ENCODE measurements at places on chromosomes 5 and 9. TPM values are rescaled to one million over a fixed set of nuclear protein-coding genes. Genes with fewer than 3 reads are reported as not detected.

ANKS6 gene
- total RNA-seq: 61.2 TPM

HEMGN gene
- total RNA-seq: not detected

SHOC1 gene
- total RNA-seq: not detected

CD274 gene
- total RNA-seq: not detected

C5orf58 gene
- 1.6 TPM for total RNA-seq

HSD17B4 gene
- 369 TPM for total RNA-seq

TNFSF8 gene
- total RNA-seq: not detected

DNA sequence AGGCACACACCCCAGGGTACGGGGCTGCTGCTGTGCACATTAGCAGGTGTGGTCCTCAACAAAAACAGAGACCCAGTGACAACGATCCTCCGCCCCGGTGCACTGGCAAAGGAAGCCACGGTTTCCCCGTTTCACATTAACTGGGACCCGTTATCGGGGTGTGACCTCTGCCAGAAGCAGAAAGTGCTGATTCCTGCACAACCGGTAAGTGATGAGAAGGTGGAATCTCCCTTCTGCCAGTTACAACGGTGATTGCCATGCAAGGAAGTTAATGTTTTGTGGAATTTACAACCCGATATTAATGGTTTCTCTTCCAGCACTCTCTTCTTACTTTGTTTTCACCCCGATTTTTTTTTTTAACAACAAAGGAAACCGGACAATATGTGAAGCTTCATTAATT, 294.9 kb upstream of the IRX1 start:
- DNase-seq: no peak

- no peak for DNase-seq
These were observed 55.7 kb upstream of the FANCC start for GRCh38 chr9:95373069-95373681.

- DNase-seq: no peak
These were observed 107.3 kb downstream of the DAB2IP start for GRCh38 chr9:121758693-121759092.

DNA sequence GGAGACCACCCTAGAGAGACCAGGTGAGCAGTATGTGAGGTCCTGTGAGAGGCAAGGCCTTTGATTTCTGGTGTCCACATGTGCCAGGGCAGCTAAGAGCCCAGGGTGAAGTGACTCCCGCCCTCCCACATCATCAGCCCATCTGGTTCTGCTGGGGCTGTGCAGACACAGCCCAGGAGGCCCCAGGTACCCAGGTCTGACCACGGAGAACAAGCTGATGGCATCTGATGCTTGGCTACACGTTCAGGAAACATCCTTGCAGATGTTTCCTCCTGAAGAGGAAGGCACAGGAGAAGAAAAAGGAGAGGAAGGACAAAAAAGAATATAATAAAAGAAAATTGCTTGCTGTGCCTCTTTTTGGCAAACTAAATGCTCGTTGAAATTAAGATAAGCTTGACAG, 225.8 kb downstream of the PAX5 start:
- DNase-seq: no peak

DNA sequence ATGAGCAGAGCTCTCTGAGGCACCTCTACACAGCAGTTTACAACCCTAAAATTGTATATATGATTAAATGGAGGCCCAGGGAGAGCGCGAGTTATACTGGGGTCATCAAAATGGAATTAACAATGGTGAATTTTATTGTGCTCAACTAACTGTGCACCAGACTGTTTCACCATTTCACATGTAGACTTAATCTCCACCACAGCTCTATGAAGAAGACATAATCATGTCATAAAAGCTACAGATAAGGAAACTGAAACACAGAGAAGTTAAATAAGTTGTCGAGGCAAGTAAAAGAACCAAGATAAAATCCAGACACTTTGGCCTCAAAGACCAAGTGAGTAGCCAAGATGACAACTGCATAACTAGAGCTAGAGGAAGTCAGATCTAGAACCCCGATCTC, 1.5 kb downstream of the SH3TC2 start:
- DNase-seq: no peak

DNA sequence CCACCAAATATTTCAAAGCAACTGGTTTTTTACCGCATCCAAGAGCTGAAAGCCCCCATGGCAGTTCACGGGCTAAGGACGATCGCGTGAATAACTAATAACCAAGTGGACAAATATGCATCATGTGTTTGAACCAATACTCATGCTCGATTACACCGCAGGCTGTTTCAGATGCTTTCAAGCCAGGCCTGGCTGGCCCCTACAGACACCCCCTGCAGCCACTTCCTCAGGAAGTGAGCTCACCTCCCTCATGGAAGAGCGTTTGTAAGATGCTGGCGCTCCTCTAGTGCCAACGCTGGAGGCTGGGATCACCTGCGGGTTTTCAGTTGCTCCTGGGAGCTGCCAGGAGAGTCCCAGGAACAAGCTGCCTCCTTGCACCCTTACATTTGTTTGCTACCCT, 53.9 kb upstream of the PTCH1 start:
- DNase-seq: no peak

- no peak for DNase-seq
These were observed 79.5 kb upstream of the HAND1 start for GRCh38 chr5:154557548-154557947.

DNA sequence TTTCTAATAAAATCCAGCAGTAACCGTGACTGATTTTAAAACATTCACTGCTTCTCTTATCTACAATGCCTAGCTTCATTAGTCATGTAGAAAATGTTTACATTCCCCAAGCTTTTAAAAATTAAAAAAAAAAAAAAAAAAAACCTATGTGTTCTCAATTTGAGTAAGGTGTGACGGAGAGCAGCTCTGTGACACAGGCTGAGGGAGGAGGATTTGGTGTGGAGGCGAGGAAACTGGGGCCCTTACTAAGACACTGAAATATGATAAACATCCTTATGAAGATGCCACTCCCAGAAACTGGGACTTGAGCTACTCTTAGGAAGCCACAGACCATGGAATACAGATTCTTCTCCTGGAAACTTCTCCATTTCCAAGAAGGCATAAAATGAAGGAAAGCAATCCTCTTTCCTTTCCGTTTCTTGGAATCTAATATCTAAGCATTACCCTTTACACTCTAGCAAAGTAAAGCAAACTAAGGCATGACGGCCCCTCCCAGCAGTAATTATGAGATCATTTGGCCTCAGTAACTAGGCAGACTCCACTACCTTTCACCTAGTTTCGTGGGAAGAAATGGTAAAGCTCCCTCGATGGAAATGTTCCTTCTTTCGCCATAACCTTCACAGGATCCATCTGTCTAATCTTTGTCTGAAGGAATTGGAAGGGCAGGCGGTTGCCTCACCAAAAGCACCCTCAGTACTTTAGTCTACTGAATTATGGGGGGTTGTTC, 23.5 kb downstream of the GRAMD2B start:
- no peak for DNase-seq

- no peak for DNase-seq
These were observed 278.3 kb upstream of the PTGER4 start for GRCh38 chr5:40401284-40402006.

DNA sequence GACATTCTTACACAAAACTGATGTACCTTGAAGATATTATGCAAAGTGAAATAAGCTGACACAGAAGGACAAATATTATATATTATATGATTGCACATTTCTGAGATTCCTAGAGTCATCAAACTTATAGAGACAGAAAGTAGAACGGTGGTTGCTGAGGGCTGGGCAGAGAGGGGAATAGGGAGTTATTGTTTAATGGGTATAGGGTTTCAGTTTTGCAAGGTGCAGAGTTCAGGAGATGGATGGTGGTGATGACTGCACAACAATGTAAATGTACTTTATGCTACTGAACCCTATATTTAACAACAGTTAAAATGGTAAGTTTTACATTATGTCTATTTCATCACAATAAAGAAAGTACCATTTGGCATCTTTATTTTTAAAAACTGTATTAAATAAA, 315.8 kb upstream of the POU5F2 start:
- no peak for DNase-seq

GRCh38 chr9:126980231-126980630, 65.6 kb downstream of the RALGPS1 start:
- DNase-seq: no peak

- no peak for DNase-seq
These were observed 3.6 kb downstream of the LURAP1L start for GRCh38 chr9:12778389-12778788.

GRCh38 chr5:33381243-33381642, 59.5 kb upstream of the TARS1 start:
- DNase-seq: no peak

DNA sequence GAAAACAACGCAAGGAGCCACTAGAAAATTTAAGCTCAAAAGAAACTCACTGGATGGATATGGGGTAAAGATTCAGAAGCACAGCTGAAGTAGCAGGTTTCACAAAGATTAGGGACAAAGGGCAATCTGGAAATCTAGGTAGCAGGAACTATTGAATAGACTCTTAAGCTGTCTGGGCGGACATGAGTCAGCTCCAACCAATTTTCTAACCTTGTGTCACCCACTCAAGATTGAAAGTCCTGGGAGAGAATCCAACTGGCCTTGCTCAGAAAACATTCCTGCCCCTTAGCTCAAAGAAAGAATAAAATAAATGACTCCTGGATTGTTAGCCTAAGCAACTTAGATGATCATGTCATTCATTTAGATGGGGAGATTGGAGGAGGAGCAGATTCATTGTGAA, 69.2 kb downstream of the STK32A start:
- no peak for DNase-seq

DNA sequence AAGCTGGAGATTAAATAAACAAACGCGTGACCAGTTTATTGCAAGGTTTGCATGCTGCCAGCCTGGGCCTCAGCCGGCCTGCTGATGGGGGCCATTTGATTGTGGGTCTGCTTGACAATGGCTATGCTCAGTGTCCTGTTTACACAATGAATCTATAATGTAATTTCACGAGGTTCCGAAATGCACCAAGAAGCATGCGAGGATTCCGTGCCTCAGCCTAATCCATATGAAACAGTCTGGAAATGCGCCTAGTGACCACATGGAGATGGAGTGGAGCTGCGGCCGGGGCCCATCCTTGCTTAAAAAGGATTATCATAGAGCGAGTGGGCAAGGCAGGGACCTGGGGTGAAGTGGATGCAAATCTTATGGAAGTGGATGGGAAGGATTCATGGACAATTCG, 382.4 kb downstream of the CDK5RAP2 start:
- no peak for DNase-seq

DNA sequence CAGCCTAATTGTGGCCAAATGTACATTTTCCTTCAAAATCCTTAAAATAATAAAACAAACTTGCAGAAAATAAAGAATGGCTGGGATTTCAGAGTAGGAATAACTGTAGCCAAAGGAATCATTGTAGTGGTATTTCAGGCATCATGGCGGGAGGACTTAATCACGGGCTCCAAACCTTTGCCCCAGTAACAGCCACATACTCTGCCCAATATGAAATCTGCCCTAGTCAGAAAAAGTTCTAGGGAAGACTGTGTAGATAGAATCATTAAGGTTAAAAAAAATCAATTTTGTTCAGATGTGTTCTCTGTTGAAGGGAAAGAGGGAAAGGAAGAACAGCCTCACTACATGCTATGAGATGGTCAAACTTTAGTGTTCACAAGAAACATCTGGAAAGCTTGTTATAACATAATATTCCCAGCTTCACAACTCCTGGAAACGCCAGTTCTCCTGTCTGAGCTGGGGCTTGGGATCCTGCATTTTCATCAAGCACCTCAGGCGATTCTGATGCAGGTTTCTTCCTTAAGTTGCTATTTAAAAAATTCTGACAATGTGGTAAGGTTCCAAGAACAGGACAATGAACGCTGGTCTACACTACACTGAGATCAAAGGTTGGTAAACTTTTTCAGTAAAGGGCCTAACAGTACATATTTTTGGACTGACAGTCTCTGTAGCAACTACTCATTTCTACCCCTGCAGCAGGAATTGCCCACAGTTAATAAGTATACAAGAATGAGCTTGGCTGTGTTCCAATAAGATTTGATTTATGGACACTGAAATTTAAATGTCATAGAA, 87.9 kb downstream of the CEMIP2 start:
- no peak for DNase-seq

GRCh38 chr9:38138276-38138675, 69.2 kb upstream of the SHB start:
- DNase-seq: no peak

DNA sequence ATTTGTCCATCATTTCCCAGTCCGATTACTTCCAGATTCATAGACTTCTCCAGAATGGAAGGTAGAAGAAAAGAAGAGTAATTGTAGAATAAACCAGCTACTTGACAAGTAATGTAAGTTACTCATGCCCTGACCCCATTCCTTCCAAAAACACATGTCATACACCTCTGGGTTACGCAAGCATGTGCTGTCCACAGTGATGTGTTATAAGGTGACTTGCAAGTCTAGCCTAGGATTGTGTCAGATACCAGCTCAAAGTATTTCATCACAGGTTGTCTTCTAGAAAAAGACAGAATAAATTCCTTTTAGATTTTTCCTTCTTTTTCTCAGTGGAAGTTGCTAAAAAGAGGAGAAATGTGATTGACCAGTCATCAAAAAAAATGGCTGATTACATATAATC, 8.0 kb upstream of the TLR4 start:
- DNase-seq: no peak

DNA sequence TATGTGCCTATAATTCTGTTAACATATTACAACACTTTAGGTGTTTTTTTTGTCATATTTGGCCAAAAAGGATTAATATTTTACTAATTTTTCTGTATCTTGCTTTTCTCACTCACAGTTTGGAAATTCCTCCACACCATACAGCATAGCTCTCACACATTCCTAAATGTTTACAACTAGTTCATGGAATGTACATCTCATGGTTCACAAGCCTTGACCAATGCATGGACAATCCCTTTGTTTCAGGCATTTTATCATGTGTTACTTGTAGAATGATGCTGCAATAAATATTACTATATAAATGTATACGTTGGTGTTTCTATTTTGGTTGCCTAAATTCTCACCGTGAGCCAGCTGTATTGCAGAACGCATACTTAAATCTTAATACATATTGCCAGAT, 80.5 kb upstream of the SPATA31C2 start:
- no peak for DNase-seq

GRCh38 chr5:4027088-4027734, 431.6 kb downstream of the IRX1 start:
- no peak for DNase-seq

DNA sequence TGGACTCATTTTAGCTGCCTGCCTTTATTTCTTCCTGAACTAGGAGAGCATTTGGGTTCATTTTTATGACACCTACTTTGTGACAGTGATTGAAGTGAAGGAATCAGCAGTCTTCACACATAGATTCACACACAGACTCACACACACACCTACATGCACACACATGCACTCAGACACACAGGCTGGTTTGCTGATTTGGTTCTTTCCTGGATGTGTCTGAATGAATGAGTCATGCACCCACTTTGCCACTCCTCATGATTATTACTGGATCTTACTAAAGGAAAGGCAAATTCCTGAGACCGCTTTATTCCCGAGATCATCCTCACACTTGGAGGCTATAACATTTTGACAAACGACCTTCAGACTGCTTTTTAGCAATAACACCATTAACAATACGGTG, 529.5 kb downstream of the AGTPBP1 start:
- no peak for DNase-seq

- no peak for DNase-seq
These were observed 246.6 kb upstream of the ANKRD55 start for GRCh38 chr5:56479696-56480077.
